ENCODE measurements at places on chromosomes 4 and X.

GRCh38 chr4:76235915-76236314 is 15.6 kb upstream of the FAM47E start:
- DNase-seq: no peak

- no peak for DNase-seq
These were observed 121.6 kb downstream of the AGTR2 start for GRCh38 chrX:116292183-116292582.

DNA sequence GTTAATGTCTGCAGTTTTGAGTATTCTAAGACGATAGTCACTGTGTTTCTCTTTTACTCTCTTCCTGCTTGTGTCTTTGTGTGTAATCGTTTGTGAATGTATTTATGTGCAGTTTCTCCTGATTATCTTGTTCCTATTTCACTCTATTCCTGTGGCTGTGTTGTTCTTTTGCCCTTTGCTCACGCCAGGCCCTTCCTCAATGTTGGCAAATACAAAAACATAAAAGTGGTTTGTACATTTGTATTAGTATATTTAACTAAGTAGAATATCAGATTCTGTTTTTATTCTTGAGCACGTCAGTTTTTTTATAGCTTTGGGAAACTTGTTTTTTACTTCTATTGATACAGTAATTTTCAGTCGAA is 107.6 kb upstream of the BMPR1B start:
- no peak for DNase-seq

- no peak for DNase-seq
These were observed 176.2 kb upstream of the PRPS2 start for GRCh38 chrX:12615061-12615460.

DNA sequence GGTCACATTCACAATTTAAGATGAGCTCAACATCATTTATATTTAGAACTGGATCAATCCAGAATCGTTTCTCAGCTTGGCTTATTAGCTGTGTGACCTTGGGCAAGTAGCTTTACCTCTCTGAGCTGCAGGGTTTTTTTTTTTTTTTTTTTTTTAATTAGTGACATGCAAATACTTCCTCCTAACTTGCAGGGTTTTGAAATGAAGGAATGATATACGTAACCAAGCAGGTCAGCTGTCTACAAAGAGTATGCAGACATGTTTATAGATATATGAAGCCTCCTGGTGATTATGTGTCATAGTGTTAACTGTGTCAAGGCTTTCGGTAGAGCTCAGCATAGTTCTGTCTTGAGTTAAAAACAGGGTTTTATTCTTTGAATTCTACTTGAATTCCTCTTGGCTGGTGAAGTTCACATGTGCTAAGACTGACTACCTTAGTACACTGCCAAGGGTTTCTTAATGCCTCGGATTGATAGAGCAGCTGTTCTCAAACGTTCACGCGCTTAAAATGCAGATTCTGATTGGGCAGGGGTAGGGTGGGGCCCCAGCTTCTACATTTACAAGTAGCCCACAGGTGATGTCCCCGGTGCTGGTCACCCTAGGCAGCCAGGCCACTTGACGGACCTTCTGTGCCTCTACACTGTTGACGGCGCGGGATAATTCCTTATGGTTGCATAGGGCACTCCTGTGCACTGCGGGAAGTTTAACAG is 654 bp upstream of the STS start:
- DNase-seq: no peak

DNA sequence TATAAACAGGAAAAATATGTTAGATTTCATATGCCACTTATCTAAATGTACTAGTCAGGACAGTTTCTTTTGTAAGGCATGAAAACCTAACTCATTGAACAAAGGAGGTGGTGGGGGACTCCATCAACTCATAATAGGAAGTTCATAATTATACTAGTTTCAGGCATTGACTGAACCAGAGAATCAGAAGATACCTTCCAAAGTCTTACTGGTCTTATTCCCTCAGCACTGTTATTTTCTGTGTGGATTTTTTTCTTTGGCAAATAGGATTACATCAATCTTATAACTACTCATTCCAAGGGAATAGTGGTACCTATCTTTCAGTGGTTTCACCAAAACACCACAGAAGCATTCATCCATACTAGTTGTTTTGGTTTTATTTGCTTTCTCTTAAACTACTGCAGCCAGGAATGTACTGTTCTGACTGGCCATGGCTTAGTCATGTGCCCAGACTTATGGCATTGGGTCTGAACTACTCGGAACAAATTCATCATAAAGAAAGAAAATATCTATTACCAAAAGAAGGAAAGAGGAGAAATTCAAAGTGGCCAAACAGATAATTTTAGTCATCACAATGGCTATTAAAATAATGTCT is 273.9 kb downstream of the ARAP2 start:
- peak; percentile 36 for DNase-seq

DNA sequence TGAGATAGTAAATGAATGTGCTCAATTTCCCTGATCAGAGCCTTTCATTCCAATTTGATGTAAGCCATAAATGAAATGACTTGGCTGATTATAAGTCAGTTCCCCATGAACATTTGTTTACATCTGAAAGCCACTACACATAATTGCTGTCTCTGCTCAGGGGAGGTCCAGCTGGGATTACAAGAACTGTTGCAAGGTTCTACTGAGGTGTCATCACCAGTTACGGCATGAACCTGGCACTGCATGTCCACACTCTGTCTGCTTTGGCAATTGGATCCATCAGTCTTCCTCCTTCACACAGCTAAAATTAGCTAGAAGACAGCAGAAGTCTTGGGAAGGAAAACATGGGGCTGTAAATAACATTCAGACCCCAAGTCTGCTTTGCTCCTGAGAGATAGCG is 12.8 kb upstream of the MBNL3 start:
- DNase-seq: no peak

DNA sequence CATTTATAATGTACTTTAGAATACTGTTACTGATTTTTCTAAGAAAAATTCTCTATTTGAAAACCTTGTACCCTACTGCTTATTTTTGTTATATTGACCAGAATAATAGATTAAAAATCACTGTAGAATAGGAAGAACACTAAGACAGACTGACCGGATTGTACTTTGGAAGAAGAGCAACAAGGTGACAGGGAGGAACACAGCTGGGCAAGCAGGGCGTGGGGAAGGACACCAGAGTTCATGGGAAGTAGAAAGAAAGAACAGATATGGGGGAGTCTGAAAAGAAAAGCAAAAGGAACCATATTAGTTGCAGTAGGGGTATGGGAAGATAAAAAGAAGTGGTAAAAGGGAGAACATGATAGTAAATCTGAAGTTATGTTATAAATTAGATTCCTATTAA is 38.6 kb downstream of the TXK start:
- no peak for DNase-seq

DNA sequence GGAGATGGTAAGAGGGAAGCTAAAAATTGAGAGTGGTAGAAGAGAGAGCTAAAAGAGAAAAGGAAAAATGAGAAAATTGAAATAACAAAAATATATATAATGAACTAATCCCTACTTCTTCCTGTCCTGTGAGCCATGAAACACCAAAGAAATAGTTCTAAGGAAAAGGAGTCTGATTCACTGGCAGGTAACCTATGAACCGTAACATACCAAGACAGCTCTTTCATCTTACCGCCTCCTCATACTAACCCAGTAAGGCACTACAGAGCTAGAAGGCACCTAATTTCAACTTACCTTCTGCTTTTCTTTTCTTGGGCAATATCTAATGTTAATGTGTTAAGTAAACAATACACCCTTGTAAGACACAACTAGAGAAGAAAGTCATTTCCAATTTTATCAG is 297.7 kb upstream of the DIAPH2 start:
- no peak for DNase-seq

GRCh38 chr4:16750216-16750615 is 148.2 kb downstream of the LDB2 start:
- DNase-seq: no peak

- no peak for DNase-seq
These were observed 111.3 kb downstream of the AFF1 start for GRCh38 chr4:87046121-87046551.

GRCh38 chr4:137029026-137029425 is 503.3 kb downstream of the PCDH18 start:
- no peak for DNase-seq

DNA sequence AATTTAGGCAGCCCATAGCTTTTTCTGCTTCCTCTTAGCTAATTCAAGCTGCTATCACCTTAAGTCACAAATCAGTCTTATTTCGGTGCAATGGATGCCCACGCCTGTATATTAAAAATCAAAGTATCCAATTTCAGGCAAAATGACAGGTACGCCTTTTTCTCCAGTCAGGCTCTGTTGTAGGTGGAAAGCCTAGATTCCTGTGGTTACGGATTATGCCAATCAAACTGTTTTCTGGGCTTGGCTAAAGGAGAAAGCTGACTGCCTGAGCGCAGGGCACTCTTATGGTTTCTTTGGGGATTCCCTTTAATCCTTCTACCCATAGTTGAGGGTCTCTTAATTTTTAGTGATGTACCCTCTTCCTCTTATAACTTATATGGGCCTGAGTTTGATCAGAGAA is 550.5 kb downstream of the PDHA2 start:
- no peak for DNase-seq

Measured in T-helper 2 cell treated with Interferon-gamma antibody and Interleukin-4, amounts not matched to agents 5 μg/mL and 100 μg/mL, for 36 hours (primary cell).